ENCODE measurements at places on chromosomes 5 and 9.

DNA sequence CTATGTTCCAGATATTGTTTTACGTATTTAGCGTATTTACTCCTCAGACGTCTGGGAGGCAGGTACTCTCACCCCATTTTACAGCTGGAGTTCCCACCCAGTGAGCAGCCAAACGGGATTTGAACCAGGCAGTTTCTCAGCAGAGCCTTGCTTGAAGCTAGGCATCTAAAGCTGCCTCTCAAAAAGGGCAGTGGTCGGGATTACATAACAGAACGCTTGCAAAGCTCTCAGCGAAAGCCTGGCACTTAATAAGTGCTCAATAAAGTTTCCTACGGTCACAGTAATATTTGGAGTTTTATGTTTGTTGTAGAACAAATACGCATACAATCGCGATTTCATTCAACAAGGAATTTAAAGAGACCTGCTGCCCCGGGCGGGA, 286 bp upstream of the BSPRY start:
- DNase-seq: no peak

GRCh38 chr9:17519761-17520160, 59.1 kb upstream of the SH3GL2 start:
- no peak for DNase-seq

DNA sequence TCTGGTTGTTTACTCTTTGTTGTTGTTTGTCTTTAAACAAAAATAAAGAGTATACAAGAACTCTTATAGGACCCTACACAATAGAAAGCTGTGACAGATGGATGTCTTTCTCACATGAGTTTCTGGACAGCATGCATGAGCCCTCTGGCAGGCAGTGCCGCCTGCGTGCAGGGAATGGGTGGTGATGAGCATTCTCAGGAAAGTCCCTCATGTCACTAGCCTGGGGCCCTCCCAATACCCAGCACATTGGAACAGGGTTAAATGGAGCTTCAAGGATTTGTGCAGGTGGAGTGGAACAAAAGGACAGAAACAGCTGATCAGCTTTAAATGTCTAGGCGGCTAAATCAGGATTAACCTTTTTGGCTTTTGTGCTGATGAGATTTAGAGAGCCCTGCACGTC, 181.0 kb upstream of the CD180 start:
- DNase-seq: no peak

GRCh38 chr9:75505654-75506053, 384.8 kb upstream of the PCSK5 start:
- no peak for DNase-seq

DNA sequence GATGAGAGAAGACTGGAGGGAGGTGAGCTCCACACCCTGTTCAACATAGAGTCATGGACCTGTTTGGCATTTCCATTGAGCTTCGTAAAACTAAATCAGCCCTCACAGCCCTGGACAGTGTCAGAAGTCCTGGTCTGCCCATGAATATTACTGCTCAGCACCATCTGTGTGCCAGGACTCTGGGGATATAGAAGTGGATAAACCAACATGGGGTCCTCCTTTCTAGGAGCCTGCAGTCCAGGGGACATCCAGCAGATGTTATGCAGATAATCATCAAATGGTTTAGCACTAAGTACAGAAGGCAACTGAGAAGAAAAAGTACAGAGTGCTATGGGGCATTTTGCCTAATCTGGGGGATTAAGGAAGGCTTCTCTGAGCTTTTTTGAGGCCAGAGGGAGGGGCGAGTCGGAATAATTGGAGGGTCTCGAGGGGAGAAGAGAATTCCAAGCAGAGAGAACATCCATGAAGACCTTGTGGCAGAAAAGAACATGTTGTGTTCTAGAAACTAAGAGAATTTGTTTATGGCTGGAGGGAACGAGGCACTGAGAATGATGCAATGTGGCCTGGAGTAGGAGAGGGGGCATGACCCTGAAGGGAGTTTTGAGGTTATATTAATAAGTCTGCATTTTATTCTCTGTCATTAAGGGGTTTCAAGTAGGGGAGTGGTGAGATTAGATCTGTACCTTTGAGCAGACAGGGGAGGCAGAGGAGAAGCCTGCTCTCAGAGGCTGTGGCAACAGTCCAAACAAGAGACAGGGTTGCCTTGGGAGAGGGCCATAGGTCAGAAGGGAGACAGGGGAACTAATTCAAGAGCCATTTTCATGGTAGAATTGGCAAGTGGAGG, 63.5 kb upstream of the SLC2A8 start:
- no peak for DNase-seq

DNA sequence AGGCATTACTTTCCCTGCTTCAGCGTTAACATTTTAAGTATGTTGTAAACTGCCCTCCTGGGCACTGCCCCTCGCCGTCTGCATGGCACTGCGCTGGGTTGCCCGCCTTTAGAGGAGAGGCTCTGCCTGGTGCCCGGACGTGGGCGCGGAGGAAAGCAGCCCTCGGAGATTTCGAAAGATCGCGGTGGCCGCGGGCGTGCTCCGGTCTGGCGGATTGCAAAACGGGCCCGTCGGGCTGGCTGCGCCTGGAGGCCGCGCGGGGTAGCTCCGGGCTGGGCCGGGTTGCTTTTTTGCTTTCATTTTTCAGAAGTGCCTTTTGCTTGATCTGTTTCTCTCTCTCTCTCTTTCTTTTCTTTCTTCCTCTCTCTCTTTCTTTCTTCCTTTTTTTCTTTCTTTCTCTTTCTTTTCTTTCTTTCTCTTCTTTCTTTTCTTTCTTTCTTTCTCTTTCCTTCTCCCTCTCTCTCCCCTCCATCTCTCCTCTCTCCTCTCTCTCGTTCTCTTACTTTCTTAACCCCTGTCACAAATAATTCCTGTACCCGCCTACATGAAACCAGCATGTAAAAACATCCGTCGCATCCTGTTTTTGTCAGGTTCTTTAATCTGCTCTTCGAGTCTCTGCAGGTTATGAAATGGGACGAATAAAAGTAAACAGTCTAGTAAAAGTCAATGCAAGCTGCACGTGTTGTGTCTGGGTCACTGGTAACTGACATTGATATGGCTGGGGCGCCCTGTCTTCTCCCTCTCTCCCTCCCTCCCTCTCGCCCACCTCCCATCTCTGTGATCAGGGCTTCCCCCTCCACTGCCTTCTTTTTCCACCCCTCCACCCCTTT, 1.7 kb downstream of the FST start:
- DNase-seq: peak; percentile 49

DNA sequence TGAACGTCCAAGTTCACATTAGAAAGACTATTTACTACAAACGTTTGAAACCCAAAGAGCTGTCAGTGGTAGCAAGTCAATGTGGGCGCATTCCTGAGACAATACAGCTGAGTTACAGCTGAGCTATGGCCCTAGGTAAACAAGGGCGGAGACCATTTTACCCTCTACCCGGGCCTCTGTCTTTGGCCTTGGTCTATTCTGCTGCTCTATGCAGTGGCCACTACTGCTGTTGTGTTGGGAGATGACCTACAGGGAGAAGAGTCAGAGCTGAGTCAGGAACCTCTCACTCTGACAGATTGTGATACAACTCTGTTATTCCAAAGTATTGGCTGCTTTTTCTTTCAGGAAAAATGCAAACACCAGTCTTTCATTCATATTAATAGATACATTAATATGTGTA, 700.6 kb downstream of the SEMA5A start:
- DNase-seq: no peak

DNA sequence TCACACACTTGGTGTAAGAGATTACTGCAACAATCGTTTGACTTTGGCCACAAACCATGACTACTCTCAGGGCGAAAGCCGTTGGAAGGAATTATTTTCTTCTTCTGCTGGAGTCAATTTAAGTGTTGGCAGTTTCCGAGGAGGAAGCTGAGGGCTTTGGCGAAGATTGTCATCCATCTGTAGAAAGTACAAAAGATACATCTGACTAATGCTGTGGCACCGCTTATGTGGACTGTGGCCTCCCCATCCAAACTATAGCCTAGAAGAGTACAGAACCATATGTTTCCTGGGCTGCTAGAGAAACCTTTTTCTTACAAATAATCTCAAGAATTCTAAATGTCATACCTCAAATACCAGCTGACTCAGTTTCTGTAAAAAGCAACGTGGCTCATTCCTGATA, 7.4 kb downstream of the MTX3 start:
- no peak for DNase-seq

- no peak for DNase-seq
These were observed 123.2 kb upstream of the FBXL7 start for GRCh38 chr5:15376803-15377202.

DNA sequence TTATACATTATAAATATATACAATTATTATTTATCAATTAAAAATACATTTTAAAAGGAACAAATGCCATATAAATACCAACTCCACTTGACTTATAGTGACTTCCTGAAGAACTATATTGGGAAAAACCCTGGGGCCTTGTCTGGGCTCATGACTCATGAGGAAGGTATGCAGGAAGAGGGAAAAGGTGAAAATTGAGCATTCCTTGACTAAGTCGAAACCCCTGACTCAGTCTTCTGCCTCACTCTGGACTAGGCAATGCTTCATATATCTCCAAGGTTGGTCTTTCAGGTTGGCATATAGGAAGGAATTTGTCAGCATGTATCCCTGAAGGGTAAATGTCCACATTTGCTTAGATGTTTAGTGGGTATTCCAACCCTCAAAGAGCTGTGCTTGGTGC, 78.5 kb downstream of the SH3TC2 start:
- no peak for DNase-seq

DNA sequence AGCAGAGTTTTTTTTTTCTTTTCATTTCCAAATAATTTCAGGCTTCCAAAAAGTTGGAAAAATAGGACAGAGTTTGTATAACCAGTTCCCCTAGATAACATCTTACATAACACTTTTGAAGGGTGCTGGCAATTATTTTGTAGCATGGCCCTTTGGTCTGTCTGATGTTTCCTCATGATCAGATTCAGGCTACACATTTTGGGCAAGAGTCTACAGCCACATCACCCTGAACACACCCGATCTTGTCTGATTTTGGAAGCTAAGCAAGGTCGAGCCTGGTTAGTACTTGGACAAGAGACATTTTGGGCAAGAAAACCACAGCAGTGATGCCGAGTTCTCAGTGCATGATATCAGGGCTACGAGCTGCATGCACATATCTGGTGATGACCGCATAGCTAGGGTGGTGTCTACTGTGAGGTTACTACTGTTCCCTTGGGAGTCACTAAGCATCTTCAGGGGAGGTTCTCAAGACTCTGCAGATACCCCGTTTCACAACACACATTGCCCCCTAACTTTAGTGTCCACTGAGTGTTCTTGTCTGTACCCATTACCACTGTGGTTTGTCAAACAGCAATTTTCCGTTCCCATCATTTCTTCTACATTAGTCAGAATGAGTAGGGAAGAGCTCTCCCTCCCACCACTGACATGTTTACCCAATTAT, 86.2 kb downstream of the TTC39B start:
- DNase-seq: no peak

DNA sequence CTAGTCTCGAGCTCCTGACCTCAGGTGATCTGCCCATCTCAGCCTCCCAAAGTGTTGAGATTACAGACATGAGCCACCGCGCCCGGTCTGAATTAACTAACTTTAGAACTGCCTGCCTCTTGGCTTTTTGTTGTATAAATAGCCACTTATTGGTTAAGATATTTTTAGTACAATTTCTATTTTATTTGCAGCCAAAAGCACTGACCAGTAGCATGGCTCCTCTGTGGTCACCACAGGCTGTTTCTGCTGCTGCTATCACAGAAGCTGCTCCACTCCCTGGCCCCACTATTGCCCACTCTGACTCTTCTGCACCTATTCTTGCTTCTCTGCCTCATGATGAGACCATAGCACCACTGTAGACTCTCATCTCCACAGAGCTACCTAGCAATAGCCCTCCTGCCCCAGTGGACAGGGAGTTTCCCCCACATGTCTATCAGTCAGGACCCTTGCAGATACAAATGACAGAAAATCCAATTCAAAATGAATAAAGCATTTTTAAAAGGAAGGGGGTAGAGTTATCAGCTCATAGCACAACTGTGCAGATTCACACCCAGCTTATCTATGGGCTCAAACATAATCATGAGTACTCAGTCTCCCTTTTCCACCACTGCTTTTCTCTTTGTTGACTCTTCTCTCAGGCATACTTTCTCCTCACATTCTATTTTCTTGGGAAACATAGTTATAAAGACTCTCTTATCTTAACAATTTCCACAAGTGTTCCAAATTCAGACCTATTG, 151.8 kb upstream of the EPB41L4A start:
- DNase-seq: no peak

GRCh38 chr5:119302916-119303897, 52.6 kb upstream of the TNFAIP8 start:
- no peak for DNase-seq

GRCh38 chr5:144017119-144017518, 153.3 kb downstream of the YIPF5 start:
- DNase-seq: no peak

- no peak for DNase-seq
These were observed 33.1 kb downstream of the ATP6V0E1 start for GRCh38 chr5:173016598-173017046.

GRCh38 chr5:110738503-110738811, 350 bp upstream of the SLC25A46 start:
- DNase-seq: peak; percentile 34

GRCh38 chr9:127540664-127541041, 71.4 kb upstream of the STXBP1 start:
- DNase-seq: no peak

- DNase-seq: no peak
These were observed 74.1 kb downstream of the SERINC5 start for GRCh38 chr5:80181618-80182211.

DNA sequence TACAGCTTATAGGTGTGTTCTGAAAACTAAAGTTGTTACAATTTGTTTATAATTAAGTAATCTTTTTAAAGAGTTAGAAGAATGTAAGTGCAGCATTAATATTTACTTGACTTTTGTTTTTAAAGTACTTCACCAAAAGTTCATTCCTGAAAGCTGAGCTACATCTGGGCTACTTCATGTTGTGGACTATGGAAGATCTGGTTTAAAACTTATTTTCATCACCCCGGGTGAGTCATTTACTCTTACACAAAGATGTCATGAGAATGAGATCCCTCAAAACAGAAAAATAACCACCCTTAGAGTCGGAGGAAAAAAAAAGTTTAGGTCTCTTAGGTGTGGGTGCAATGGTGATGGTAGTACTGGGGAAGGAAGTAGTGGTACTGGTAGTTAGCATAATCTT, 5.1 kb downstream of the POU5F2 start:
- no peak for DNase-seq

GRCh38 chr5:180389252-180390101, 36.3 kb upstream of the GFPT2 start:
- DNase-seq: no peak

DNA sequence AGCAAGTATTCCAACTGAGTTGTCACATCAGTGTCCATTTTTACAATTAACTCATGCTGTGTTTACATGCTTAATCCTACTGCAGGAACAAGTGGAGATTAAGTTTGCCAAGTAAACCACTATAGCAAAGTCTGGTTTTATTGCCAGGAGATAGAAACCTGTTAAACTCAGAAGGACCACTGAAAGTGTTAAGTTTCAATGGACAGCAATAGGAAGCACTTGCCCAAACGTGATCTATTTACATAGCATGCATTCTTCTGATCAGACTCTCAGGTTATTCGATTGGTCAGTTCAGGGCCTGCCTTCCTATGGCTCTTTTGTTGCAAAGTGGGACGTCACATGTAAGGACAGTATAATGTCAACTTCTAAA, 28.0 kb upstream of the IFNK start:
- no peak for DNase-seq

All from GM12892 (cell line).